ENCODE measurements at places on chromosomes 12 and 14.

DNA sequence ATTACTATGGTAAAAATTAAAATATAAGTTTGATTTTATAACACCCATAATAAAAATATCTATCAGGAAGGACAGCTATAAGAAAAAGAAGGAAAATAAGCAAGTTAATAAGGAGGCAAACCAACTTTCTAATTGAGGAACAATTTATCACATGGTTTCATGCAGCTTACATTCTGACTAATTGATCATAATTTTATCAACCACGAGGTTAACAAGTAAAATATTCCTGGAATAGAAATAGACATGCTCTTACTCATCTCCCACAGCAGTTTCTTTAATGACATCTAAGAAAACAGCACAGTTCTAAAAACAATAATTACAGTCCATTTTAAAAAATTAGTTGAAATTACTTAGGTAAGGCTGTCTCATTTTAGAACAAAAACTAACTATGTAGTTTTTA lies 130.8 kb upstream of the KRR1 start:
- DNase-seq = peak; percentile 53

- DNase-seq = no peak
Observed at GRCh38 chr12:86772696-86773095, 516.5 kb upstream of the MGAT4C start.

DNA sequence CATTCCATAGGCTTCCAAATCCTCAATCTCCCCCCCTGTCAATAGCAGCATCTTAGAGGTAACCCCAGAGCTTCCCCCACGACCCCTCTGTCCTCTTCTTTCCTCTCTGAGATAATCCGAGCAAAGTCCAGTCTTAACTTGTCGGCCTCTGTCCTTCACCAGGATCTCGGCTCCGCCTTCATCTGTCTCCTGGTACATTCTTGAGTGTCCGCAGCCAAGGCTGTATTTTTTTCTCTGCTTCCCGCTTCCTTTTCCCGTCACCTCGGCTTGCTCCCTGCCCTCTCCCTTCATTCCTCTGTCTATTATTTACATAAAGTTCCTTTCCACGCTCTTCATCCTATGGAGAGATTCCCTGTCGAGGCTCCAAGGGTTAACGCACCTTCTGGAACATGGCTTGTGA lies 153.9 kb upstream of the GSC start:
- no peak for DNase-seq

DNA sequence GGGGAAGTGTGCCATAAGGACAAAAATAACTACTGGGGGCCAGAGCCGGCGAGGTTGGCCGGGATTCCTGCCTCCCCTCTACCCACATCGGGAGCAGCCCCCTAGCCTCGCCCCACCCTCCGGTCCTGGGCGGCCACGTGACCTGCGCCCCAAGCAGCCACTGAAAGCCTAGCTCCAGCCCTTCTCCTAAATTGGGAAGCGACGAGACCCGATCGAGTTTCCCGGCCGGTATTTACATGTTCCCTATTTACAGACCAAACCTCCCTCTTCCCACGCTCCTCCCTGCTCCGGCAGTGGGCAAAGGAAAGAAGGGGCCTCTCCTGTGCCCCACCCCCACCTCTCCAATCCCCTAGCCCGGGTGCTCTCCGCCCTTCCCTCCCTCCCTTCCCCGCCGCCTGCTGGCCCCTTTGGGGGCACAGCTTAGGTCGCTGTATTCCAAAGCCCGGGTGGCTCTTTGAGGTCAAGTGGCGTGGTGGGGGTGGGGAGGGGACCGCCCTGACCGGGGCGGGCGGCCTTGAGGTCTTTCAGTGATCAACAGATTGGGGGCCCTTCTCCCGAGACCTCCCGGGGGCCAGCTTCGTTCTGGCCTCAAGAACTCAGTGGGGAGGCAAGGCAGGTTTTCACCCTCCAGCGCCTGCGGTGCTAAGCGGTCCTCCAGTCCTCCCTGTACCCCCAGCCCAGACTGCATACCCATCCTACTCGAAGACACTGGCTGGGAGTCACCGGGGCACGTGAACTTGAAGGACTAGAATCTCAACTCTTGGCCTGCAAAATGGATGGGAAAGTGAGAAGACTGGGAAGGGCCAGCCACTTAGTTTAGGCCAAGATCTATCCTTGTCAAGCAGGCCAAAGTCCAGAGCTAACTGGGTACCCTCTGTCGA lies 6.3 kb upstream of the CTDSP2 start:
- DNase-seq = no peak

DNA sequence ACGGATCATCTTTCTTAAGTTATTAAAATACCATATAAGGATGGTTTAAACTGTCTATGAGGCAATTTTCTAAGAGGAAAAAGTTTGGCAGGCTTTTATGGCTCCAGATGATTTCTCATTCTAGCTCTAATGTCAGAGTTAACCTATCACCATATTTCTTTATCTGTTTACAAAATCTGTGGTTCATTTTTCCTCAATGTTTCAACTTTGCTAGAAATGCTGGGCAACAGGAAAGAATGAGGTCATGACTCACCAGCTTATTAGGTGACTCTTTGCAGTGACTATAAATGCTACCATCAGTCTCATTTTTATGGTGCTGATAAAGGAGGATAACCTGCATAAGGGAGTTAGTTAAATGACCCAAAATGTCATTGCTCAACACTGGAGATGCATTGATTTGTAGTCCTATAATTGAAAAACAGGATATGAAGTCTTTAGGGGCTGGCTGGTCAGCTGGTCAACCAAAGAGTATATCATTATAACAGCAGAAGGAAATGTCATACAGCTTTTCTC lies 45.3 kb upstream of the RAP1B start:
- peak; percentile 62 for DNase-seq

DNA sequence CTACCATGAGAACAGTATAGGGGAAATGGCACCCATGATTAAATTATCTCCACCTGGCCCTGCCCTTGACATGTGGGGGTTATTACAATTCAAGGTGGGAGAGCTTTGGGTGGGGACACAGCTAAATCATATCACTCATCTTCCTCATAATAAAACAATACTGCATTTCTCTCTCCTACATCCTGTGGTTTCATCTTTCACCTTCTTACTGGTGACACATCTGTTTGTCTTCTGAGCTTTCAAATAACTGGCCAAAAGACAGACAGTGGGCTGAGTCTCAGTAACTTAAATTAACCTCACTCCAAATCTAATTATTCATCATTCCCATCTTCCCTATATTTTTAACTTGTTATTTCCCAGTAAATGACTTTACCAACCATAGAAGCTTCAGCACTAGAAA lies 729.7 kb upstream of the USP15 start:
- no peak for DNase-seq

GRCh38 chr12:87323369-87323768 lies 705.8 kb downstream of the C12orf50 start:
- DNase-seq = no peak

- DNase-seq = no peak
Observed at GRCh38 chr12:51896236-51896635, 8.3 kb downstream of the ANKRD33 start.

- no peak for DNase-seq
Observed at GRCh38 chr12:27769142-27769673, 10.8 kb upstream of the KLHL42 start.

DNA sequence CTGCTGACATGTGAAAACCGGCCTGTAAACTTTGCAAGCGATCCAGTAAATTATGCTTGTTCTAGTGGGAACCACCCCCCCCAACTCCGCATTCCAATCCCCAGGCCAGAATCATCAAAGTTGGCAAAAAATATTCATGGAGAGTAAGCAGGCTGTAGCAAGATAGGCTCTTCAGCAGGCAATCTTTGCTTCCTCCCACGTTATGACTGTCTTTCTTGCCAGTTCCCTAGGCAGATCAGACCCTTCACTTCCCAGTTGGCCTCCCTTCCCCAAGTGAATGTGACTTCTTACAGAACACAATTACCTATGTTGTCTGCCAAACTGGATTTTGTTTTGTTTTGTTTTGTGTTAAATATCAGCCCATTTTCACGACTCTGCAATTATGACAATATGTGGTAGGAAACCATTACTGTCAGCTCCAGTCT lies 1.2 kb upstream of the PTGER2 start:
- no peak for DNase-seq

DNA sequence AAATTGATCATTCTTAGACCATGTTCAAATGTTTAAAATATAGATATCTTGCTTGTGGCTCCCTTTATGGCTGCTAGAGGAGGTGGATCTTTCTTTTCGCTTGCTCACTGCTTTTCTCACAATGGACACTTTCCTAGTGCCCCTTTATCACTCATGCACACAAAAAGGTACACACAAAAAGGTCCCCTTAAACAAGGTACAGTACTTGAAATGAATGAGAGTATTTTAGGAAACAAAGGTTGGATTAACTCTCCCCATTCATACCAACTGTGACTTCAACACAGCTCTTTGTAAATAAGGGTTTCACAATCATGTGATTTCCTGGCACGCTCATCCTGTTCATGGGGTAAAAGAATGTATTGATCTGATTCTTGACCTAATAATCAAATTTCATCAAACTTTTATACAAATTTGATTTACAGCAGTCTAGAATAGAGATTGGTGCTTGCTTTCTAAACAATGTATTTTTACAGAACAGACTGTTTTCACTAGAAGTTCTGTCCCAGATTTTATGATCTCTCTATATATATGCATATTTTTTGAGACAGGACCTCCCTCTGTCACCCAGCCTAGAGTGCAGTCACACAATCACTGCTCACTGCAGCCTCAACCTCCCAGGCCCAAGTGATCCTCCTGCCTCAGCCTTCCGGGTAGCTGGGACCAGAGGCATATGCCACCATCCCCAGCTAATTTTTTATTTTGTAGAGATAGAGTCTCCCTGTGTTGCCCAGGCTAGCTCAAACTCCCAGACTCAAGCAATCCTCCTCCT lies 34.4 kb upstream of the EPS8 start:
- DNase-seq = no peak

DNA sequence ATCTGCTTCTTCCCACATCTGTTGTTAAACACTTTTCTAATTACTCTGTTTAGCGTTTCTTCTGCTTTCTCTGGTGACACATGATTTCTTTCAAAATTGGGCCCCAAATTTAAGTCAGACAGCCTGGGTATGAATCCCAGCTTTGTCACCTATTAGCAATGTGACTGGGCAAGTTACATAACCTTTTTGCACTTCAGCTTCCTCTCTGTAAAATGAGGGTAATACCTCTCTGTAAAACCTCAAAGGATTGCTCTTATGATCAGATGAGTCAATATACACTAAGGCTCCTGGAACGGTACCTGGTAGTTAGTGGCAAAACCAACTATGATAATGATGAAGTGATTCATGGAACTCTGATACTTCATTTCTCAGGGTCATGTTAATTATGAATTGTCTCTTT lies 33.0 kb downstream of the E2F7 start:
- DNase-seq = peak; percentile 64

GRCh38 chr14:101478096-101478495 lies 83.2 kb upstream of the DIO3 start:
- no peak for DNase-seq

- DNase-seq = no peak
Observed at GRCh38 chr14:24071836-24072430, 571 bp downstream of the CPNE6 start.

DNA sequence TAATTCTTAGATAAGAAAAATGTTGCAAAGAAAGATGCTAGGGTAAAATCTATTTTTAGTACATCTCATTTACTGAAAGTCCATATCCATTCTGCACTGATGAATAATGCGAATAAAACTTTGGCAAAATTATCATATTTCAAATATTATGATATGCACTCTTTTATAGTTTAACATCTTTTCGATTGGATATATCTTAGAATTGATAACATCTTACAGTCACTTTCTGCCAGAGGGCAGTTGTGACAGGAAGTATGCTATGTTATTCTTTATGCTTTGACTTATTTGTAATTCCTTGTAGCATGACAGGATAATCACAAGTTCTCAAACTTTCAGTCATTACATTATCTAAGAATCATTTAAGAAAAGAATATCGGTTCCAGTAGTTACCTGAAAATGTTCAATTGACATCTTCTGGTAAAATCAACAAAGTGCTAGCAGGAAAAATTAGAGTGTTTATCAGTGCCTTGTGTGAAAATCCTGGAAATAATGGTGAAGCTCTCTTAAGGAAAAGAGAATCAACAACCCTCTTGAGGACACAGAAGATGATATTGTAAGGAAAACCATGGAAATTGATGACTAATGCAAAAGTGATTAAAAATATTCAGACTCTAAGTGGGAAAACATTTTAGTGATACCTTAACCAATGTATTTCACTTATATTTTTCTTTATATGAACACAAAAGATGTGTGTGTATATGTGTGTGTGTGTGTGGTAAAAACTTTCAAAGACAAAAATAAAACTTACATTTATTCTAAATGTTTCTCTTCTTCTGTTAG lies 95.5 kb downstream of the SLC6A15 start:
- DNase-seq = no peak

DNA sequence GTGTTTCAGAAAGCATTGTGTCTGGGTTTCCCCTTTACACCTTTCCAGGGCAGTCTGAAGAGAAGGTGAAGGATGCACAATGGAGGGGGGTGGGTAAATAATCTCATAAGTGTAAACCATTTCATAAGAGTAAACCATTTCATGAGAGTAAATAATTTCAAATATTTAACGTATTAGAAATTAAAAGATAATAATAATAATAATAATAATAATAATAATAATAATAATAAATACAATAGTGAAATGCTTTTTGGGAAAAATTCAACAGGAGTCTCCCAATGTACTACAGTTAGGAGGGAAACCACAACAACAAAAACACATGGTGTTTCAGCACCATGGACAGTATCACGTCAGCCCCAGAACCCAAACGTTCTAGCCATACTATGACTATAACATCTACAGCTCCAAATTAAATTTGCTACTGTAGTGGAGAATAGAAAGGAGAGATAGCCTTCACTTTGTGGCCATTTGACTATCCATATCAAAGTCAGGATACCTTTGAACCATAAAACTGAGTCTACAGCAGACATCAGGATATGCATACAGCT lies 691.8 kb downstream of the BCL11B start:
- no peak for DNase-seq

DNA sequence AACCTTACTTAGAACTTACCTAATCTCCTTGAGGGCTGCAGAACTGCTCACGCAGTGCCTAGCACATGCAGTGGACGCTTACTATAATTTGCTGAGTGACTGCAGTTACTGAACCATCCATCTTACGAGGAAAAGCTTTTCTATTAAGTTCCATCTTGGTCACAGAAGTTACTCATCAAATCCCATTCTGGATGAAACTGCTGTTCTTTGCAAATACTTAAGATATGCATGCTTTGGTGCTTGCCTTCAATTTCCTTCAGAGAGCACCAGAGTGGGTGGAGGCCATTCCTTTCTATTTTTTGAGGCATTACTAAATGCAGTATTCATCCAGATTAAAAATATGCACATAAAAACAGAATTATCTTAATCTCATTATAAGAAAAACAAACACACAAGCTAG lies 17.7 kb upstream of the PELI2 start:
- no peak for DNase-seq

DNA sequence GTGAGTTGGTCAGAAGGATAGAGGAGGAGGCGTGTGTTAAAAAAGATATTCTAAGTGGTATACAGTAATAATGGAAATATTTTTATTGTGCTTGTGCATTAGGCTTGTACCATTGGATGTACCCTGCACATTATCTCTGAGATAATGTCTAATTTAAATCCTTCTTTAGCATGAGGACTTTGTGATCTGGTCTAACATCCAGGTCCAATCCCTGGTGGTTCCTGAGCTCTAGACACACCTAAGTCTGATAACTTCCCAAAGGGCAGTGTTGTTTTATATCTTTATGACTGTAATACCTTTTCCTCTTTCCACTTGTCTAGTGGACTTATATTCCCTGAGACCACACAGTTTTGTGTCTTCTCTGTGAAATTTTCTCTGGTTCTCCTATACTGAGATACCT lies 20.6 kb downstream of the PRPF39 start:
- DNase-seq = no peak

- no peak for DNase-seq
Observed at GRCh38 chr12:56571121-56571520, 49.5 kb downstream of the RBMS2 start.
